ENCODE measurements at places on chromosomes 4 and X. TPM values are rescaled to one million over a fixed set of nuclear protein-coding genes. Genes with fewer than 3 reads are reported as not detected.
A peak's percentile ranks its signal among the peaks of the same experiment; 100 is the strongest.

- no peak for DNase-seq
These were observed 93.9 kb downstream of the KLHL13 start for GRCh38 chrX:118022753-118023152.

GRCh38 chrX:150334981-150335380 lies 28.1 kb upstream of the MAMLD1 start:
- DNase-seq = no peak

DNA sequence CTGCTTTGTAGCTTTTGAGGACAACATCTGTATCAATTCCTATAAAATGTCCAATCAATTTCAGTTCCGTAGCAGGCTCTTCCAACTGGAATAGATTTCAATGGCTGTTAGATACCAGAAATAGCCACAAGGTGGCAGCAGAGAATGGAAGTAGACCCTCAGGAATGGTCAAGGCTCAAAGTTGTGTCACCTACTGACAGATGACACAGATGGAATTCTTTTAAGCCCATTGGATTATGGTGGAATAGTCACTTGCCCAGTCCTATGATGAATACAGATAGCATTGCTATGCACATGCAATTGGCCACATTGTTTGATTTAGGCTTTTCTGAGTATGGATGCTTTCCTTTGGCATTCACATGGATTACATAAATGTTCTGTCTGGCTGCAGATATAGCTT lies 130.4 kb upstream of the RADX start:
- DNase-seq = peak; percentile 2

GRCh38 chr4:55008166-55009056 lies 117.0 kb downstream of the KDR start:
- no peak for DNase-seq

- DNase-seq = no peak
These were observed 113.9 kb upstream of the EOLA2 start for GRCh38 chrX:150052226-150052625.

GRCh38 chr4:28636971-28637370 lies 1776.3 kb downstream of the STIM2 start:
- no peak for DNase-seq

GRCh38 chr4:184441461-184442313 lies 32.7 kb downstream of the IRF2 start:
- no peak for DNase-seq

GRCh38 chr4:41177016-41177415 lies 37.3 kb downstream of the APBB2 start:
- DNase-seq = peak; percentile 41

DNA sequence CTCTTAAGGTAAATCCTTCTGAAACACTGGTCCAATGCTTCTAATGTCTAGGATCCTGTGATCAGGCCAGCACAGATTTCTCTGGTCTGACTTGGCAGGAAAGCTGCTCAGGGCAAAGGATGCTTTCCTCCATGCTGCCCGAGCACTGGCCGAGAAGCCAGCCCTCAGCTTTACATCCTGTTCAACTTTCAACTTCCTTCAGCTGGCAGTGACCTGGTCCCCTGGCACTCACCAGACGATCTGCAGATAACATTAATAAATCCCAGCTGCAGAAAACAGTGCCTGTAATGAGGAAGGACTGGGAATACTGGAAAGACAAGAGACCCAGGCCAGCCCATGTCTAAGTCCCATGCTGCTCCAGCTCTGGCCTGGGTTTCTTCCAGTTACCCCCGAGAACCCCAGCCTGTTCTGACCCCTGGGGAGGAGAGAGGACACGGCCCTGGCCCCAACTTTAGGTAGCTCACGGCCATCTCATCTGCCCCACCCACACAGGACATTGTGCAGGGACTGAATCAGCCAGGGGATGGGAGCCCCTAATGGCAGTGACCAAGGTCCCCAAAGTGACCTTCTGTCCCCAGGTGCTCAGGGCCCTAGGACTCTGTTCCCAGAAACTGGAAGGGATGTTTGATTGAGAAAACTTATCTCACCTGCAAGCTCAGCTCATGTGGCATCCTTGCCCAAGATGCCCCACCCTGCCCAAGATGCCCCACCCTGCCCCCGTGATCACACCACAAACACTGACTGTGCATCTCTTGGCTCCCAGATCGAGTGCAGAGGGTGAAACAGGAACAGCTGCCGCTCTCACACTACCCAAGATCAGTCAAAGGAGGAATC lies 28.0 kb downstream of the JAKMIP1 start:
- no peak for DNase-seq

GRCh38 chrX:109440475-109440874 lies 41.4 kb downstream of the GUCY2F start:
- DNase-seq = no peak

GRCh38 chr4:169079942-169080827 lies 70.1 kb upstream of the CBR4 start:
- peak; percentile 60 for DNase-seq

GRCh38 chr4:36282503-36283030 lies 1.2 kb downstream of the DTHD1 start:
- no peak for DNase-seq

GRCh38 chr4:89284828-89285227 lies 22.8 kb downstream of the GPRIN3 start:
- no peak for DNase-seq

DNA sequence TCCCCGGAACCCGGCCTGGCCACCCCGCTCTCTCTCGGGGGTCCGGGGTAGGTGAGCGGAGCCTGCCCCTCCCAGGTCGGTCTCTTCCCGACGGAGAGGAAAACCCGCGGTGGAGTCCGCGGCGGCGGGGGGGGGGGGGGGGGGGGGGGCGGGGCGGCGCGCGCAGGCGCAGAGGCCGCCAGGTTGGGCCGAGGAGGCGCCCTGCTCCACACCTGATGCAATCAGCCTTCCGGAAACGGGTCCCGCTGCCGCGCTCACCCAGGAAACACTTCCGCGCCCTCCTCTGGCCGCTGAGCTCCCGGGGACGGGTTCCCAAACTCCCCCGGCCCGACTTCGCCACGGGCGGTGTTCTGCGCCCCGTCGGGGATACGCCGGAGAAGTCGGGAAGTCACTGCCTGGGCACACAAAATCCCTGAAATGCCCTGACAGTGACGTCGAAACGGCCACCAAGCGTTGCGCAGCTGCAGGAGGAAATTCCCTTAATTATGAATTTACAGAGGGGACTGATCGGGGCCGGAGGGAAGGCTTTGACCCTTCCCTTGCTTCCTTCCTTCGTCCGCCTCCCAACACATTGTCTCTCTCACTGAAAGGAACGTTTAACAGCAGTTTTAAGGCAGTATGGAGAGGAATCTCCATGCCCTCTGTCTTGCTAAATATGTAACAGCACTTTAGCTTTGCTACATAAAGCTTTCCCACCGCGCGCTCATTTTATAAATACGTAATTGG lies 2.1 kb upstream of the APBB2 start:
- DNase-seq = peak; percentile 61

- DNase-seq = no peak
These were observed 47.2 kb downstream of the UGT2B11 start for GRCh38 chr4:69167300-69167699.

DNA sequence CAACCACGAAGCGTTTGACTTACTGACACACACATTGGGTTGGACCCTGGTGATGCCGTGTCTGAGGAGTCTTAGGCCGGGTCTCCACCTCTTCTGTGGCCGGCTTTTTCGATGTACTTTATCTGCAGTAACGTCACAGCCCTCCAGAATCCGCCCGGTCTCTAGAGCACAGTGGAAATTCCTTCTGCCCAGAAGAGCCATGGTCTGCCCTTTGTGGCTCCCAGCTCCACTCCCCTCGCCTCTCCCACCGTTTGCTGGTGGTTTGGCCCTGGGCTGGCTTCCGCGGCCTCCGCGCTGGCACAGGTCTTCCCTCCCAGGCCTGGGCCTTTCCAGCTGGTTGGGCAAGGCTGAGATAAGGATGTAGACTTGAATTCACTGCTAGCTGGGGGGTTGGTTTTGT lies 4.3 kb downstream of the MAEA start:
- DNase-seq = no peak

DNA sequence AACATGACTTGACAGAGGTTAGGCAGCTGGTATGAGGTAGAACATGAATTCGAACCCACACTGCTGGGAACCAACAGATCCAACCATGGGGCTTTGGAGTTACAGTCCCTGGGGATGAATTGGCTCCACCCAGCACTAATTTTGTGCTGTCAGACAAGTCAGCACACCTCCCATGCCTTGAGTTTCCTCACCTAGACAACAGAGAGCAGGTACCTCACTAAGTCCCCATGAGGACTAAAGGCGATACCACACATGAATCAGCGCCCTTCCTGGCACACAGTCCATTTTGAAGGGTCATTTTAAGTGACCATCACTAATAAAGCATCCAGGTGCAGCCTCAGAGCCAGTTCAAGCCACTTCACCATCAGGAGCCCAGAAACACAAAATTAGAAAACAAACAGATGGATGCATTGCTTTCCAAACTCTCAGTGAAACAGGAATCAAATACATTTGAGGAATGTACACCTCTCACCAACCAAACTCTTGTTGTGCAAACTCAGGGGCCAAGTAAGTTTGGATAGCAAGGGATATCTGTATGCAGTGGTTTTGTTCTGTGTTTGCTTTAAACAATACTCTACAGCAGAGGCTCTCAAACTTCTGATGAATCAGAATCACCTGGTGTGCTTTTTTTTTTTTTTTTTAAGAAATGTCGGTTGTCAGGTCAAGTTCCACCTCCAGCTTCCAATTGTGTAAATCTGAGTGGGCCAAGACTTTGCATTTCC lies 10.1 kb downstream of the IDS start:
- no peak for DNase-seq

DNA sequence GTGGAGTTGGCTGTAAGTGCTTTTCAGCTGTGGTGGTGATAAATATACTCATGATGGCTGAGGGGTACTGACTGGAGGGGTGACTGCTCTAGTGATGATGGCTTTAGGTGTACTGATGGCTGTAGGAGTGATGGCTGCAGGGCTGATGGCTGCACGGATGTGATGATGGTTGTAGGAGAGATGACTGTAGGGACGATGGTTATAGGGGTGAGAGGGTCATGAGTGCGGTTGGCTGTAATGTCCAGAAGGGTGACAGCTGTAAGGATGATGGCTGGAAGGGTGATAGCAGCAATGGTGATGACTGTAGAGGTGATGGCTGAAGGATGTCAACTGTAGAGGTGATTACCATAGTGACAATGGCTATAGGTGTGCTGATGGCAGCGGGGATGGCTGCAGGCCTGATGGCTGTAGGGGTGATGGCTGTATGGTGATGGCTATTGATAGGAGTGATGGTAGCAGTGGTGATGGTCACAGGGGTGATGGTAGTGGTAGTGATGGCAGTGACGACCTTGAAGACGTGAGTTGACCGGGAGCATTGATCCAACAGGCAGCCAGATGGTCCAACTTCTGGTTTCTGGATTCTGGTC lies 570 bp upstream of the SASH3 start:
- no peak for DNase-seq

DNA sequence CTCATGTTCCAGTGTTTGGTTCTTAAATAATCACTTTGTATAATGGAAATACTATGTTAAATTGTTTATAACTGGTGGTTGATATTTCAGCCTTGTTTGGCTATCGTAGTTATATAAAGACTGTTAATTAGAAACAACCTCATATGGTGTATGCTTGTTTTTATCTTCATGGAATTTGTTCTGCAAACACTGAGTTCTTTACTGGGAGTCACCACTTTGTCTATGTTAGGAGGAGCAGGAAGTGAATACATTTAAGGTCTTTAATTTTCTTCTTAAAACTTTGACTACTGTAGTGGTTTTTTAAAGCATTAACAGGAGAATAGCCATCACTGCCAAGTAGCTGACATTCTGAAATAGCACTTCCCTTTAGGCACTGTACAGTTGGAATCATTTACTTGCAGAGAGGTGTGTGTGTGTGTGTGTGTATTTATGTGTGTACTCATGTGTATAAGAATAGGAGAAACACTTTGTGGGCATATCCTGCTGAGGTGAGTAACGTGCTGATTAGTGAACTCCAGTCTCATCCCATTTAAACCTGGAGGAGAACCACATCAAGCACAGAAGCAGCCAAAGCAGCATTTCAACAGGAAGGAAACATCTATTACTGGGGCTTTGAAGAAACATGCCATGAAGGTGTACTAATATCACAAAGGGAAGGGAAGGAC lies 37.8 kb downstream of the TET2 start:
- no peak for DNase-seq

DNA sequence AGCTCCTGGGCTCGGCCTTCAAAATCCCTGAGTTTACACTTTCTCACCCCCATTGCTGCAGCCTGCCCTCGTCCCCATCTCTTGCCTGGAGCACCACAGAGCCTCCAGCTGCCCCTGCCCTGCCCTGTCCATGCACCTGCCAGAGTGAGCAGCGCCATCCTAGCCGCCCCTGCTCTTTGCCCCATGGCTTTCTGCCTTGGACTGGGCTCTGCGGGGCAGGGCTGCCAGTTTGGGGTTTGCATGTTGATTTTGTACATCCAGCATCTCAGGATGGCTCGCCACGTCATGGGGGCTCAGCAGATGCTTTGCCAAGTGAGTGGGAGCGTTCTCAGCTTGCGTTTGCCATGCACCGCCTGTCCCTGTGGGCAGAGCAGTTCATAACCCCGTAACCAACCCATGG lies 67.1 kb upstream of the HGFAC start:
- DNase-seq = no peak

DNA sequence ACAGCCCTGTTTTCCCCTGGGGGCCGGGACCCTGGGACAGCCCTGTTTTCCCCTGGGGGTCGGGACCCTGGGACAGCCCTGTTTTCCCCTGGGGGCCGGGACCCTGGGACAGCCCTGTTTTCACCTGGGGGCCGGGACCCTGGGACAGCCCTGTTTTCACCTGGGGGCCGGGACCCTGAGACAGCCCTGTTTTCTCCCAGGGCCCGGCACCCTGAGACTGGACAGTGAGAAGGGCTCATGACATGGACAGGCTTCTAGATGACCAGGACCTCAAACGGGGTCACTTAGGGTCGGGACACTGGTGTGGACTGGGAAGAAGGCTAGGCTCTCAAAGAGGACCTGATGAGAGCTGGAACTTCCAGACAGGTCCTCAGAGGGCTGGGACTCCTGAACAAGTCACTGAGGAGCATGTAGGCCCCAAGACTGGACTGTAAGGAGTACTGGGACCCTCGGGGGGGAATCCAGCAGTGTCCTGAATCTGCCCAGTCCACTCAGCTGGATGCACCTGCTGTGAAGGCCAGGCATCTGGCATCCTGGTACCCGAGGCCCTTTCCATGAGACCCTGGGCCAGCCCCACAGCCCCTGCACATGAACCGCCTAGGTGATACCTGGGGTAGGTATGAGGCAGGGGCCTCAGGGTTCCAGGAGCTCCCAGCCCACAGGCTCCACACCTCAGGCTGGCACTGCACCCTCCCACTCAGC lies 2.4 kb downstream of the PCGF3 start:
- DNase-seq = no peak

- DNase-seq = no peak
These were observed 933 bp downstream of the CNKSR2 start for GRCh38 chrX:21374994-21375707.

DNA sequence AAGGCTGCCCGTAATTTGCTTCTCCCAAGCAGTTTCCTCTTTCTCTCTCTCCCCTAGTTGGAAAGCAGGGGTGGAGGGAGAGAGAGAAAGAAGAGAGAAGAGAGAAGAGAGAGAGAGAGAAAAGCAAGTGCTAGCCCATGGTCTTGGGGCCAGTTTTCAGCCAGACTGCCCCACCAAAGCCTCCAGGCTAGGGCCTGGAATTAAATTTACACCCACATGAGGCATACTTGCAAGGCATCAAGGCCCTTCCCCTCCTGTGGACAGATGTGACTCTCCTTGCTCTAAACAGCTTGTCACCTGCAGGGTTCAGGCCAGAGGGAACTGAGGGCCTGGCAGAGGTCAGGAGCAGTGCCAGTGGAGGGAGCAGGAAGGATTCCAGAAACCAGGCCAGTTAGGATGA lies 1.7 kb upstream of the CXCR3 start:
- DNase-seq = no peak

The DMP1 gene
- not detected for total RNA-seq

The LRP2BP gene
- 0.29 TPM for total RNA-seq

The ARX gene
- total RNA-seq = not detected

The YY2 gene
- total RNA-seq = 1.7 TPM

The TCEAL7 gene
- not detected for total RNA-seq

The AKAP14 gene
- total RNA-seq = not detected

The FRMD7 gene
- total RNA-seq = not detected

The TNIP3 gene
- total RNA-seq = 0.47 TPM
